ENCODE measurements at places on chromosomes 3 and 15.

DNA sequence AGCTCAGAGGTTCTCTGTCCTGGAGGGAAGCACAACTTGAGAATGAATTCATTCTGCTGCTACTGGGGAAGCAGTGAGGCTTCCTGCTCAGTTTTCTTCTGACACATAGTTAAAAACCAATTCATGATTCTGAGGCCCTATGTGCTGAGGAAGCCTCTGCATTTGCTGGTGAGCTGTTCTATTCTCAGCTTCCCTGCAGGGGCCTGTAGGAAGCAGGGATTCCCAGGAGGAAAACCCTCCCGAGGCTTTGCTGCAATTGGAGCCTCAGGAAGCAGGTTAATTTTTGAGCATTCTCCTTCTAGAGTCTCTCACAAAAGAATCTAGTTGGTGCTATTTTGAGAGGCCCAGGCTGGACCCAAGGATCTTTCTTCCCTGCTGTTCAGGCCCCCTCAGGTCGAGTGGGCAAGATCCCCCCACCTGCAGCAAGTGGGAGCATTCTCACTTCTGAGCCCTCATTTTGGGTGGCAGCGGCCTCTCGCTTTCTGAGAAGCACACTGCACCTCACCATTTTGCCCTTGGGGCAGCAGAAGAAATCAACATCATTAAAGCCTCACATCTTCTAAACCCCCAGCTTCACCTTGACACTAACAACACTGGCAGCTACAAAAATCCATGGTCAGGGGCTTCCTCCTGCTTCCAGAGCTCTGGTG, 197.5 kb upstream of the TSC22D2 start:
- no peak for DNase-seq

- DNase-seq = no peak
Observed at GRCh38 chr15:91807122-91807521, 46.4 kb upstream of the SLCO3A1 start.

DNA sequence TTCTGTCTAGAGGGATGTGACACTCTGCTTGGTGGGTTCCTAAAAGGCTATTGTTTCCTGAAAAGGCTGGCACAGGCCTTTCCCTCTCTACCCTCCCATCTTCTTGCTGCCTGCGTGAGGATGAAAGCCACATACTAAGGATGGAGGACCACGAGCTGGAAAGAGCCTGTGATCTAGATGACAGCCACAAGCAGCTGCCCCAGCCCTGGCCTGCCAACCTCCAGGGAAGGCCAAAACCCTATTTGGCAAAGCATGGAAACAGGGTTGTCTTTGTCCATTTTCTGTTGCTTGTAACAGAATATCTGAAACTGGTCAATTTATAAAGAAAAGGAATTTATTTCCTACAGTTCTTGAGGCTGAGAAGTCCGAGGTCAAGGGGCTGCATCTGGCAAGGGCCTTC, 144.5 kb downstream of the FBLN2 start:
- no peak for DNase-seq

DNA sequence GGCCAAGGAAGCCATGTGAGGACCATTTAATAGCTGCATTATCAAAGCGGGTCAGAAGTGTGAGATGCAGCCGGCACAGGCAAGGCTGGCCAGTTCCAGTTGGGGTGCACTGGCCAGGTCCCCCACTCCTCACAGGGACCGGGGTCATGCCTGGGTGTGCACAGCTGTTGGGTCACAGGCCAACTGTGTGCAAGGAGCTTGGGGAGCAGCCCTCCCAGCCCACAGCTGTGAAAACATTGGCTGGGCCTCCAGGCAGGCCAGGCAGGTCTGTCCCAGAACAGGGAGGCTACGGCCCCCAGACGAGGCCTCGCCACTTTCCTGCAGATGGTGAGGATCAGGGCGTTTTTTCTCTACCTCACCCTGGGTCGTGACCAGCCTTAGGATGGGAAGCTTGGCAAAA, 521.0 kb downstream of the NTRK3 start:
- DNase-seq = no peak

DNA sequence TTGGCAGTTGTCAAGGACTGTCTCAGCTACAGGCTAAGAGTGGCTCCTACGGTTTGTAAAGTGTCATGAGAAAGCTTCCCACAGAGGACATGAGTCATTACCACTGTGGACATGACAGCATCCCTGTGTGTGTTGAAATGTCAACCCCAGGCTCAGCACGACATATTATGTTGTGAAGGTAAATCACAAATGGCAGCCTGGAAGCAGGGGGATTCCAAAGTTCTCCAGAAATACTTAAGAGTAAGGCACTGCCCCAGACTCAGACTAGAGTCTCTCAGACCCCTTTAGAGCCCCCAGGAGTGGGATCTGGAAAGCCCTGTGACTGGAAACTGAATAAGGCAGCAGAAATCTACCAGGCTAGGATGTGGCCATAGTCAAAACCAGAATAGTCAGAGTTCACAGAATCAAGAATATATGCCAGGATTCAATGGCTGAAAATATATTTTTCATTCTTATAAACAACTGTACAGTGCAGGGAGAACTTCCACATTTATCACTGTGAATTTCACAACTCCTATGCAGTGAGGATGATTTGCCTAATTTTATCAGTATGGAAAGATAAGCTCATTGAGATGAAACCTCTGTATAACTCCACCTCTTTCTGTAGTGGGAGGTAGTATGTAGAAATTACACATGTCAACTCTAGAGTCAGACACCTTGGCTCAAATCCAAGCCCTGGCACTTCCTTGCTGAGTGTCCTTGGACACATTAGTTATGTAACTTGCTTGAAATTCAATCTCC, 237.1 kb upstream of the CFAP20DC start:
- no peak for DNase-seq

DNA sequence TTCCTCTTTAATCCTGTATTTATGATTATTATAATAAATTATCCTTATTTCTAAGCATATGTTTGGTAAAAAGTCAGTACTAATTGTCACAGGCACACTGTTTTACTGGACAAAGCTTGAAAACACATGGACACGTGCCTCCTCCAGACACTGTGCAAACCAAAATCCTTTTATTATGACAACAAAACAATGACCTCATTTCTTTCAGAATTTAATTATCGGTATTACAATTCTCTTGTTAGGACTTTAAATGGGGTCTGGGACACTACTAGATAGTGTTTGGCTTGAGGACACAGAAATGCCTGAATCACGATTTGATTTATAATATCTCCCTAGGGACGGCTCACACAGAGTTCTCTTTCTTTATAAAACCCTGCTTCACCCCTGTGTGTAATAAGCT, 107.3 kb upstream of the IGSF10 start:
- no peak for DNase-seq

Measured in D721Med (cell line).